ENCODE measurements at places on chromosomes 4 and X.

- peak; percentile 57 for DNase-seq
Measured at GRCh38 chrX:19554786-19555185, 39.5 kb upstream of the MAP3K15 start.

DNA sequence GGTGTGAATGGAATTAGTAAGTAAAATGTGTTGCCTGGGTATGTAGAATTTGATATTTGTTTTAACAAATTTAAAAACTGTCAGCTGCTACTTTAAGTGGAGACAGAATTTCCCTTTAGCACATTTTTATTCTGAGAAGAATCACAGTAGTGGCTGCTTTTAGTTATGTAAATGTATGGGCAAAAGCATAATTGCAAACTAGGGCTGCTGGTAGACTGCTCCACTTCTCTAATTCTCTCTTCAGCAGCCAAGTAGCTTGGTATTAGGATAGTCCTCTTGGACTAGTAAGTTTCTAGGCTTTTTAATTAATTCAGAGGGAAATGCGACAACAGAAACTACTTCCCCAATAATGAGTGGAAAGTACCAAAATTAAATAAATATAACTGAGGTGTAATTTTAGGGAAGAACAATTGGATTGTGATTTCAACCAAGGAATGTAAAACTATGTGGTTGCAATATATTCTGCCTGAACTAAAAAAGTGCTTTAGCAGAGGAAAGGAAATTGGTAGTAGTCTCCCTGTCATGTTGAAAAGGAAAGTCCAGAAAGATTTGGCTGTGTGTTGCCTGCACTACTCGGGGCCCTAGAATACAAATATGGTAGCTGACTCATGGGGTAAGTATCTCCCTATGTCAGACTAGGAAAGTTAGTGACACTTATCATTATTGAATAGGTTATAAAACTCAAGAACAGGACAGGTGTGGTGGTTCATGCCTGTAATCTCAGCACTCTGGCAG lies 9.2 kb upstream of the EIF4E start:
- DNase-seq, result peak; percentile 66

GRCh38 chr4:10096201-10096977 lies 20.2 kb downstream of the WDR1 start:
- DNase-seq, result peak; percentile 93

DNA sequence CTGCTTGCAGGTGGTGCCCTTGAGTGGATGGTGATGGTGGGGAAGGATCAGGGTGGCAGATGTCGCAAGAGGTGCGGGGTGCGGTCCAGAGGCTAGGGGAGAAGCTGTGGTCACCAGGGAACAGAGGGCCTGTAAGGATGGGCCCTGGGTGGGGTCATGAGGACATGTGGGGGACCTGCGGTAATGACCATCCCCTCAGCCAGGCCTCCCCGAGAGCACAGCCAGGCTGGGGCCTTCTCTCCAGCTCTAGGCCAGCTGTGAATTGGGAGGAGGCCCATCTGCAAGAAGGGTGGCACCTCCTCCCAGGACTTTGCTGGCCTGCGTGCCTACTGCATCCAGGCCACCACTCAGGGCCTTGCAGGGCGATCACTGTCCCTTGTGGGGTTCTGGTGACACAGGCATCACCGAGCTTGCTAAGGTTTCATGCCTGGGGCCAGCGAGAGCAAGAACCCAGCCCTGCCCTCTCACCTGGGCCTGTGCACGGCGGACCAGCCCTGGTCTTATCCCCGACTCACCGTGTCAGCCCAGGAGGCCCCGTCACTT lies 34.1 kb upstream of the MXD4 start:
- DNase-seq, result no peak

- peak; percentile 81 for DNase-seq
Measured at GRCh38 chr4:55475394-55476243, 71.1 kb downstream of the CLOCK start.

DNA sequence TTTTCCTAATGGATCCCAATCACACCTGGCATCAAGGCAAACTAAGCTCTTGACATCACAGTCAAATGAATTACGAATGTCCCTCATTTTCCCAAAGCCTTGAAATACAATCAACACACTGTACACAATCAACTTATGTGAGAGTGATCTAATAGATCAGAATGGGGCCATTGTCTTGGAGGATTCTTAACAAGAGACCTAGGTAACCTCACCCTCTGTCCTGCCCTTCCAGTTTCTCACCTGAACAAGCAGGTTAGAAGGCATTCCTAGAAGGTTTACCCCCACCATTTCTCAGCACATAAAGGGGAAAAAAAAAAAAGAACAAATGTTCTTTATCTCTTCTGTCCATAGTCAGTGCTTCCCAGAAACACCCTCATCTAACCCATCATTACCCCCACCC lies 6.3 kb downstream of the SLC39A8 start:
- no peak for DNase-seq

GRCh38 chr4:150525321-150525868 lies 56.6 kb upstream of the MAB21L2 start:
- DNase-seq, result no peak

DNA sequence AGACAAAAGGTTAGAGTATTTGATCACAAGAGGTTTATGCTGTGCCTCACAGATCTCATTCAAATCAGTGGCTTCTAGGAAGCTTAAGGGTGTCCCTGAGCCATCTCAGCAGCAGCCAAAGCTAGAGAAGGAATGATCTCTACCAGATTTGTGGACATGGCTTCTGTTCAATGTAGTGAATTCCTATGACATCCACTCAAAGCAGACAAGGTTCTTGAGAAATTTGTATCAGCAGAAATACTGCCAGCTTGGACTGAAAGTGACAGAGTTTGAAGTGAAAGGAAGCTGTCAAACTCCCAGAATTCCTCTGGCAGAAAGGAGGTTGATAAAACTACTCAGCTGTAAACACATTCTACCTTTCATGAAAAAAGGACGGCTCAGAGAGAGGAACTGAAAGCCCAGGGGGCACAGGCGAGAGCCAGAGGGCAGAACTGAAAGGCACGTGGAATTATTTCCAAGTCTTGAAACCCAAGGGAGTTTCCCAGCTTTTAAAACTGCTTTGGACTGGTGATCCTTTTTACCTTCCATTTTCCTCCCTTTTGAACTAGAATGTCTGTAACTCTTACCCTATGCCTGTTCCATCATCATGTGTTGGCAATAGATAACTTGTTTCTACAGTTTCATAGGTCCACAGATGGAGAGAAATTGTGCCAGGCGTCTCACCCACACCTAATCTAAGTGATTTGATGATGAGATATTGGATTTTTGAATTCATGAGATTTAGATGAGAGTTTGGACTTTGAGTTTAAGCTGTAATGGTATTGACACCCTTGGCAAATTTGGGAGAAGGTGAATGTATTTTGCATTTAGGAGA lies 14.5 kb upstream of the MED14 start:
- DNase-seq, result no peak

DNA sequence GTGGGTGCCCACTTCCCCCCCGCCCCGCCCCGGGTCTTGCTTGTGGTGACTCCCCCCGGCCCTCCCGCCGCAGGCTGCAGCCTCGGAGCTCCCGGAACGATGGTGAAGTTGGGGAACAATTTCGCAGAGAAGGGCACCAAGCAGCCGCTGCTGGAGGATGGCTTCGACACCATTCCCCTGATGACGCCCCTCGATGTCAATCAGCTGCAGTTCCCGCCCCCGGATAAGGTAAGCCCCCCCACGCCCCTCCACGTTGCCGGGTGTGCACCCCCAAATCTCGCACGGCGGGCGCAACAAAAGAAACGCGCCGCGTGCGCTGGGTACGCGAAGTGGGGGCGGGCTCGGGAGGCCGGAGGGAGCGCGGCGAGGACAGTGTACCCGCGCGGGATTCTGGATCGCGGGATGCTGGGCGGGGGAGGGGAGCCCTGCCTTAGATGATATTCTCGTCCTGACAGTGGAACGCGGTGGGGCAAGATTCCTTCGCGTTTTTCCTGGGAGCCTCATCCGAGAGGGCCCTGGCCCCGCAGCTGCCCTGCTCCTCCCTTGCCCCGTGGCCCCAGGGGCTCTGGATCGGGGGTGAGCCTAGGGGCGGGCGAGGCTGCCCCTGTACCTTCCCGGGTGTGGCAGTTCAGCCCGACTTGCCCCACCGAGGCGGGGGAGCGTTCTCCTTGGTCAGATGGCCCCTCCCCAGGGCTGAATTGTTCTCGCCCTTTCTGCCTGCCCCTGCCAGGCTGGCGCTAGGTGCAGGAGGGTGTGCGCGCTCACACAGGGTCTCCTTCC lies 819 bp downstream of the NSG1 start:
- DNase-seq, result no peak

Data from ELR (cell line).